NCI-H524 (cell line): ENCODE measurements at places on chromosomes 7 and 10.

DNA sequence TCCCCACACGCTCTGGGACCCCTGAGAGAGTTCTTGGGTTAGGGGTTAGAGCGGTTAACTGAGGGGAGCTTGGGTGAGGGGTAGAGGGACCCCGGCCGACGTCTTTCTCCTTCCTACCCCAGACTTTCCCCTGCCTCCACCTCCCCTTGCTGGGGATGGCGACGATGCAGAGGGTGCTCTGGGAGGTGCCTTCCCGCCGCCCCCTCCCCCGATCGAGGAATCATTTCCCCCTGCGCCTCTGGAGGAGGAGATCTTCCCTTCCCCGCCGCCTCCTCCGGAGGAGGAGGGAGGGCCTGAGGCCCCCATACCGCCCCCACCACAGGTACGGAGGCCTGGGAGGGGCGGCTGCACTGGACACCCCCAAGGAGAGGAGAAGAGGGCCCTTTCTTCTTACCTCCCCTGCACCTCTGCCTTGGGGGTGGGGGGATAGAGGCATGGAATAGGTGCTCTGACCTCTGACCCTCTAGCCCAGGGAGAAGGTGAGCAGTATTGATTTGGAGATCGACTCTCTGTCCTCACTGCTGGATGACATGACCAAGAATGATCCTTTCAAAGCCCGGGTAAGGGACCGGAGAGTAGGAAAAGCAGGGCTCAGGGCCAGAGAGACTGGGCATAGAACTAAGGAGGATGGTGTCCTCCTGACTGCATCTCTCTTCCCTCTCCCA, 1.1 kb downstream of the ZYX start:
- DNase-seq, result no peak

- no peak for DNase-seq
Observed at GRCh38 chr7:41446606-41447449, 256.1 kb downstream of the INHBA start.

GRCh38 chr7:18538554-18539250, 43.2 kb downstream of the HDAC9 start:
- no peak for DNase-seq

DNA sequence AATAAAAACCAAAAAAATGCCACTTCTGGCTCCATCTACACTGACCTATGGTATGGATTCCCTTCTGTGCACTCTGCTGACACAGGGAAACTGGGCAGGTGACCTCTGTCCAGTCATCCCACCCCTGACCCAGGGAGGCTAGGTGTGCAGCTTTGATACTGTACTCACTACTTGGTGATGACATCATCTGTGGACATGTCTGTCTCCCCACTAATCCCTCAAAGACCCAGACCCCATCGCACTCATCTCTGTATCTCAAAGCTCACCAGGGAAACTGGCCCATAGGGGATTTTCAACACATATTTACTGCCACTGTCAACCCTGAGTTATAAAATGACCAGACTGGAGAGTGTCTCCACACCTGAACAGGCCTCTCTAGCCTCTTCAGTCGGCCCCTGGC, 10.6 kb downstream of the SGMS1 start:
- no peak for DNase-seq

GRCh38 chr7:105643384-105643783, 62.1 kb upstream of the EFCAB10 start:
- peak; percentile 87 for DNase-seq

- peak; percentile 28 for DNase-seq
Observed at GRCh38 chr10:68403701-68404100, 3.4 kb downstream of the RUFY2 start.

DNA sequence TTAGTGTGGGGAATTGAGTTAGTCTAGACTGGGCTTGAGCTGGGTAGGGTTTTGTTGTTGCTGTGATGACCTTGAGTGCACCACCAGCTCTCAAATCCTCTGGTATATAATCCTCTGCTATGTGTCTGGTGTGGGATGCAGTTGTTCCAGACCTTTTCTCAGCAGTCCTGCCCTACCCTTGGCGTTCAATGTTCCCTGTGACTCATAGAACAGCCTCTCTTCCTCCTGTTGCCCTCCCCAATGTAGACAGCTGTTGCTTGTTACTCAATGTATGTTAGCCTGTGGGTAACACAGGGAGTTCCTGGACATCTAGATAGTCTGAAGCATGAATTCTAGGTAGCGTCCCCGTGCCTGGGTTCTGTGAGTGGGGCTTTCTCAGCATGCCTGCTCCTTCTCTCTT, 19.8 kb downstream of the ACBD7 start:
- no peak for DNase-seq

GRCh38 chr10:112766636-112767035, 183.4 kb upstream of the TCF7L2 start:
- no peak for DNase-seq

- no peak for DNase-seq
Observed at GRCh38 chr7:78967046-78967445, 486.4 kb downstream of the MAGI2 start.

GRCh38 chr10:77571490-77571889, 66.1 kb downstream of the KCNMA1 start:
- DNase-seq, result peak; percentile 24

DNA sequence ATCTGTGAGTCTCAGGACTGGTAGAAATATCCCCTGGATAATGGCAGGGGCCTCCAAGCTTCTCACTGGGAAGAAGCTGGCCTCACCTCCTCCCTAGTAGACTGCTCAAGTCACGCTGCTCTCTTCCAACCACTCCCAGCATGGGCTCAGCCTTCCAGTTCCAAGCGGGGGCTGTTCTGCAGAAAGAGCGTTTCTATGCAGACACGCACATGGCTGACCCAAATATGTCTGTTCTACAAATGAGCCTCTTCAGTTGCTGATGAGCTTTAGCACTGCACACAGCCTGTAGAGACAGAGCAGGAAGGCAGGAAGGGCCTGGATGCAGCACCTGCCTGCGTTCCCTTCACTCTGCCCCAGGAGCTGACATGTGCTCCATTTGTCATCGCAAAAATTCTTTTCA, 523.9 kb upstream of the MGMT start:
- DNase-seq, result no peak
